ENCODE measurements at places on chromosomes 4 and X.

GRCh38 chrX:8946563-8946962 lies 87.4 kb downstream of the FAM9B start:
- DNase-seq = no peak

- no peak for DNase-seq
These were observed 56.9 kb downstream of the SUPT20HL2 start for GRCh38 chrX:24257011-24257410.

DNA sequence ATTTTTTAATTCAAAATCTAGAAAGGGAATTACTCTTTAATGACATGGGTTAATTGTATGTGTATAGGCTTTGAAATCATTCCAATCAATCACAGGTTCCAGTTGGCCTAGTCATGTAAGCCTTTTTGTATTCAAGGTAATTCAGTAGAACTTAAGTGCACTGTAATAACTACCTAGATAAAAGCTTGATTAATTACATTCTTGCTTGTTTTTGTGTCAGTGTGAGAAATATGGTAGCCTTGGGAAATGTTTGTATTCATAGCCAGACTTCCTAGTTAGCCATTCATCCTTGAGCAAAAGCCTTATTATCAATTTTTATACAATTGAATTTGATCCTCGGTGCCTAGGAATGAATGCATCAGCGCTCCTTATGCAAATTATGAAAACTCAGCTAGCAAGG lies 33.5 kb downstream of the TKTL2 start:
- DNase-seq = no peak

- no peak for DNase-seq
These were observed 82.4 kb downstream of the F11 start for GRCh38 chr4:186348433-186348832.

DNA sequence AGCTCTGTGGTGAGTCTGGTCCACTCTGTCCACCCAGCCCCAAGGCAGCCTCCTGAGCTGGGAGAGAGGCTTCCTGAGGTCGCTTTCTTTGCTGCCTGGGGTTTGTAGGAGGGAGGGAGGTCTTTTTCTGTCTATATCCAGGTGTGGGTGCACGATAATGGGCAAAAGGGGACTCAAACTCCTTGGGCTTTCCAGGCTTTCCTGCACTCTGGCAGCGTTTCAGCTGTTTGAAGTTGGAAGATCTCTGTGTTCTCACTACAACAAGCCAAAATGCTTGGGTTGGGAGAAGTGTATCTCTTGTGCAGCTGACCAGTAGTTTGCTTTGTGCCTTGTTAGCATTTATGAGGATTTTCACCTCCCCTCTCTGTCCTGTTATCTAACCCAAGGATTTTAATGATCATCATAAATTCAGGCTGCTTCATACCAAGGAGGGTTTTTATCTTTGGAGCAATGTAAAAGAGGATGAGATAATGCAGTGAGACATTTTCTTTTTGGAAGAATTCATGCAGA lies 126.3 kb downstream of the REPS2 start:
- DNase-seq = no peak

GRCh38 chrX:13574600-13574999 lies 5.2 kb downstream of the EGFL6 start:
- no peak for DNase-seq

- no peak for DNase-seq
These were observed 99.3 kb upstream of the PCDH18 start for GRCh38 chr4:137631605-137632004.

DNA sequence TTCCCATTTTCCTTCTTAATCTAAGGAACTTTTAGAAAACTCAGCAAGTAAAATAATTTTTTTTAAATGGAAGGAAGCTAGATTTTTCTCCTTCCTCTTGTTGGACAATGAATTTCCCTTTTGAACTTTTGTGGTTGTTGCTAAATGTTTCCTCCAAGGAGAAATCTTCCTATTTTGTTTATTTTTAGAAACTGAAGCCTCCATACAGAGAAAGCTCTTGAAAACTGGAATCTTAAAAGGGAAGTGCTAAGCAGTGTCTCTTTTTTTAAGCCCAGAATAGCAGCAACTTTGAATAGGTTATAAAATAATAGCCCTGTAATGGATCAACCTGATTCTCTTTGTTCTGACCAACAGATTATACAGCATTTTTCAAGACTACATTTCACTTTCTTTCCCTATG lies 15.1 kb upstream of the DCLK2 start:
- DNase-seq = no peak

GRCh38 chr4:184550476-184550875 lies 76.1 kb upstream of the IRF2 start:
- DNase-seq = no peak

DNA sequence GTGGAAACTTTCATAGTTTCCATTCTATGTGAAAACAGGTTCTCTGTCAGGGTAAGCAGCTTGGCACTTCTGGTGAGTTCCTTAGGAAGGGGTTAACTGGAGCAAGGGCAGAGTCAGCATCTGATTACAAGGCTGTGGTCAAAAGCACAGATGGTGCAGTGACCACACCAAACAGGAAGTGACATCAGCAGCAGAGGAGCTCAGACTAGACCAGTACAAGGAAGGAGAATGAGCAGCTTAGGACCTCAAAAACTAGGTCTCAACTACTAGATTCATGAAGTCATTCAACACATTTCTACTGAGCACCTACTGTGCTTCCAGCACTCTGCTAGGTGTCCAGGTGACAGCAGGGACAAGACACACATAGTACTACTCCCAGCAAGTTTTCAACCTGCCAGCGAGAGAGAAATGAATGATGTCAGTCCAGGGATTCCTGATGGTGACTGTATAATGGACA lies 130.2 kb downstream of the AMELX start:
- no peak for DNase-seq

DNA sequence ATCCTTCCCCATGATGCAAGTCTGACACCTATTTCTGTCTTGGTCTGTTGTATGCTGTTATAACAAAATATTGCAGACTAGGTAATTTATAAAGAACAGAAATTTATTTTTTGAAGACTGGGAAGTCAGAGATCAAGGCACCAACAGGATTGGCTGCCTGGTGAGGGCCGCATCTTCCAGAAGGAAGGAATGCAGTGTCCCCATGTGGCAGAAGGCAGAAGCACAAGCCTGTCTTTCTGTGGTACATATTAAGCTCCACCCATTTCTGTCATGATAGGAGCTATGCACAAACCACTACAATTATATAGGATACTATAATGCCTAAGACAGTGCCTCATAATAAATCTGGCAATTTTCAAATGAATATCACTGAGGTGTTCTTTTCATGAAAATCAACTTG lies 502.3 kb upstream of the DIAPH2 start:
- no peak for DNase-seq

GRCh38 chr4:173177232-173177631 lies 8.6 kb downstream of the GALNT7 start:
- DNase-seq = no peak

GRCh38 chr4:110510277-110510676 lies 34.3 kb downstream of the ENPEP start:
- DNase-seq = no peak

GRCh38 chr4:71602289-71602900 lies 181.5 kb downstream of the GC start:
- DNase-seq = no peak

- no peak for DNase-seq
These were observed 263.8 kb upstream of the PABPC4L start for GRCh38 chr4:134465417-134465816.

All from stimulated activated naive CD4-positive, alpha-beta T cell treated with Interleukin-2 at 50 U/mL for 16 hours (primary cell).